IPS-NIHi11 (cell line): ENCODE measurements at places on chromosomes 5 and 9.

- no peak for DNase-seq
These were observed 93.7 kb upstream of the MRPS30 start for GRCh38 chr5:44714871-44715561.

DNA sequence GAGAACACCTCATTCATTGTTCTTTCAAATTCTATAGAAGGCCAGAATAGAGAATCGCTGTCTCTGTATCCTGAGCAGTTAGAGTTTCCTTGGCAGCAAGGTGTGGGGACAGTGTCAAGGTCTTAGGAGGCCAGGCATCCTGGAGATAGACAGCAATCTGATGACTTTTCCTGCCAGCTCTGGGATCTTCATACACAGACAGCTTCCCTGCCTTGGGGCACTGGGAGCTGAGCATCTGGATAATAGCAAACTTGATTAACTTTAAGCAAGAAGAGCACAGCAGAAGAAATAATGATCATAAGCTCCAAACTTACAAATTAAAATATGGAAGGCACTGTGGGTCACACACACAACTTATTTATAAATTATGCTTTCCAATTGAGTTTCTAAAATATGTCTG lies 86.1 kb upstream of the STK32A start:
- DNase-seq = no peak

GRCh38 chr5:137181667-137182066 lies 317.5 kb downstream of the SPOCK1 start:
- no peak for DNase-seq

- DNase-seq = no peak
These were observed 154.1 kb upstream of the TUT7 start for GRCh38 chr9:86508208-86508903.

DNA sequence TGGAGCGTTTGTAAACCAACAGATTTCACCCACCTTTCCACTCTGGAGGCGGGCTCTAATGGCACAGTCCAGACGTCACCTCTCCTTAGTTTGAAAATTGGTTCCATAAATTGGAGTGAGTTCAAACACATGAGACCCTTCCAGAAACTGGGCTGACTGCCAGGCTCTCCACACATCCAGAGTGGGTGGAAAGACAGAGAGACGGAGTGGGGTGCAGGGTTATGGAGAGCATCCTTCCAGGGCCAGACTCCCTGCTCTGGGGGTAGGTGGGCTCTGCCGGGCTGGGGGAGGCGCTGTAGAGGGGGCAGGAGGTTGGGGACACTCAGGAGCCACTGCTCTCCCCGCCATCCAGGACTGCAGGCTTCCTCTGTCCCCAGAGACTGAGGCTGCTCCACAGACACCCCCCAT lies 104.7 kb upstream of the PHYKPL start:
- DNase-seq = no peak

DNA sequence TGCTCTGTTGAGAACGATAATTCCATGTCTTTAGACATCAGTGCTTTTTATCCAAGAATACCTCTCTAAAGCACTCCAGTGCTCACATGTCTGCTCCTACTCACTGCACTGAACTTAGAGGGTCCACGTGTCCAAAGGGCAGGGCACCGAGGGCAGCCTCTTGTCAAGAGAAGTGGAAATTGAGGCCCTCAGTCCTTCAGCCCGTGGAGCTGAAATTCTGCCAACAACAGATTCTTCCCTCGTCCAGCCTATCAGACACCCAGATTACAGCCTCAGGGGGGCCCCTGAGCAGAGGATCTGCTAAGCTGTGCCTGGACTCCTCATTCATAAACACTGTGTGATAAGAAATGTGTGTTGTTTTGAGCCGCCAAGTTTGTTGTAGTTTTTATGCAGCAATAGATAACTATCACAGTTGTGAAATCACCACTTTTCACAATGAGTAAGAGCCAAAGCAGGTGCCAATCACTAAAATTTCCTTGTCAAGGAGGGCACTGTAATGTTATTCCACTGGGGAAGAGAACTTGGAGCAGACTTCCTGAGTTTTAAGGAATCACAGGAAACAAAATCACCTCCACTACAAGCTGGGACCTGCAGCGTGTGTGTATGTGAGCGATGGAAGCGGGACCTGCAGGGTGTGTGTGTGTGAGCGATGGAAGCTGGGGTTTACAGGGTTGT lies 58.8 kb upstream of the IGFBPL1 start:
- DNase-seq = no peak

GRCh38 chr5:179111267-179112207 lies 51.4 kb downstream of the ZNF354C start:
- DNase-seq = no peak

DNA sequence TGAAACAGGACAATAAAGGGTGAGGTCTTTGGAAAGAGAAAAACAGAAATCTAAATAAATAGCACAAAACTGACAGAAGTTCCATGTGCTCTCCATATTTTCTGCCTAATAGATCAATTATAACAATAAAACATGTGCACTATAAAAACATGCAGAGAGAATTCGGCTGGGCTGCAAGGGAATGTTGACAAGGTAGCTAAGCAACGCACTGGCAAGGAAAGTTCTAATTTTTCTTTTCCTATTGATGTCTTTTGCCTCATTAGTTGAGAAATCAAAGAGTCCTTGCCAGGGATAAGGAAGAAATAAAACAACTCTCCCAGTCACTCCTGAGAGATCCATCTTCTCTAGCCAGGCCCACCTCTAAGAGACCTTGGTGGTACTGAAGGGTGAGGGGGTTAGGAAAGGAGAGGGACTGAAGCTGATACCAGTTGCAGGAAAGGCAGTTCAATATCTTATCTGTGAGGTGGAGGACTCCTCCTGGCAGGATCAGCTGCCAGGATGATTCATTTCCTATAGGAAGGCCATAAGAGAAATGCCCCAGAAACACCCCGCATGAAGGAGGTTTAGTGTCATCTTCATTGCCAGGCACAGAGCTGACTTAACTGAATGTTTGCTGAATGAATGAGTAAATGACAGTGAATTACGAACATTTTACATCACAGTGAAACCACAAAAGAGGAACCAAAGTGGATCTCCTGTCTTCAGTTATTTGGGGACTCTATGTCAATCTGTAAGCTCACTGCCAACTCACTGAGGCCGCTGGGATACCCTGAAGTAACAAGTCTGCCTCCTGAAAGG lies 63.7 kb upstream of the IFNK start:
- DNase-seq = no peak

DNA sequence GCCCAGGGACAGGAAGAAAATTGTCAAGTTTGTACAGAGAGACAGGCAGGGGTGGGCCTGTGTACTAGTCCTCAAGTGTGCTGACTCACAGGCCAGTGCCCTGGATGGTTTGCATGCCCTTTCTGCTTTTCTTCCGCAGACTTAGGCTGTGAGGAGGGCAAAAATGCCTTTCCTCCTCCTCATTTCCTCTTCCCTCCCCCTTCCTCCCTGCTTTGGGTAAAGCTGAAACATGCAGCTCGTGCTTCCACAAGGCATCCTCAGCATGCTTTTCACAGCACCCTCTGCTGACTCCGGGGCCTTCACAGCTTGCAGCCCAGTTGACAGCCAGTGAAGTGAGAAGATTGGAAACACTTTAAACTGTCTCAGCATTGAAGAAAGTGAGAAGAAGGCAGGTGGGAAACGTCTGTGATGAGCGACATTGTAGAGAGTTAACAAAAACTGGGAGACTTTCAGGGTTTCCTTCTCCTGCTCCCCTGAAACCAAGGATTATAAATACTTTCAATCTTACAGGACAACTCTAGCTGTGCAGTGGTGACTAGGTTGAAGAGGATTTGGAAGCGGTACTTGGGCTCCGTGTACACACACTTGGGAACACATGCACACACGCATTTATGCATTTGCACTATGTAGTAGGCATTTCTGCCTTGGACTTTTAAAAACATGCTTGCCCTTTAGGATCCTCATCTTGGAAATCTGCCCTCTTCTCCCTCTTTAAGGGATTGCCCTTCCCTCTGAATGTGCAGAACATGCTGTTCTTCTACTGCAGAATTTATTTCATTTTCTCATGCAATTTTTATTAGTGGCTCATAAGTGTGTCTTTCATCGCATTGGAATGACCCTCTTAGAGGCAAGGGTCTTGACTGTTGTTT lies 138.8 kb downstream of the GRIA1 start:
- peak; percentile 26 for DNase-seq

GRCh38 chr5:114415760-114416159 lies 53.9 kb downstream of the KCNN2 start:
- no peak for DNase-seq

DNA sequence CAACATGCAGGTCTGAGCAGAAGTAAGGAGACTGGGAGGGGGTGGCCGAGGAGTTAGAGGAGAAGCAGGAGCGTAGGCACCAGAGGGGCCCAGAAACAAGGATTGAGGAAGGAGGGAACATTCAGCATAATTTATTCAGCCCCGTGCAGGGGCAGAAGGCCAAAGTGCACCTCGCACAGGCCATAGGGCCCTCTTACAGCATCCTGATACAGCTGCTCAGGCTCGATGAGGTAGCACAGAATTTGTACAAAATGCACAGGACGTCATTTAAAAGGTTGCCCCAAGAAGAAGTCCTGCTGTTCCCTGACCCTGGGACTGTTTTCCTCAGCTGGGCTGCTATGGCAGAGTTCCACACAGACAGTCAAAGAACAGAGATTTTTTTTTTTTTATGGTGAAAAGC lies 2.1 kb upstream of the GRM6 start:
- no peak for DNase-seq

DNA sequence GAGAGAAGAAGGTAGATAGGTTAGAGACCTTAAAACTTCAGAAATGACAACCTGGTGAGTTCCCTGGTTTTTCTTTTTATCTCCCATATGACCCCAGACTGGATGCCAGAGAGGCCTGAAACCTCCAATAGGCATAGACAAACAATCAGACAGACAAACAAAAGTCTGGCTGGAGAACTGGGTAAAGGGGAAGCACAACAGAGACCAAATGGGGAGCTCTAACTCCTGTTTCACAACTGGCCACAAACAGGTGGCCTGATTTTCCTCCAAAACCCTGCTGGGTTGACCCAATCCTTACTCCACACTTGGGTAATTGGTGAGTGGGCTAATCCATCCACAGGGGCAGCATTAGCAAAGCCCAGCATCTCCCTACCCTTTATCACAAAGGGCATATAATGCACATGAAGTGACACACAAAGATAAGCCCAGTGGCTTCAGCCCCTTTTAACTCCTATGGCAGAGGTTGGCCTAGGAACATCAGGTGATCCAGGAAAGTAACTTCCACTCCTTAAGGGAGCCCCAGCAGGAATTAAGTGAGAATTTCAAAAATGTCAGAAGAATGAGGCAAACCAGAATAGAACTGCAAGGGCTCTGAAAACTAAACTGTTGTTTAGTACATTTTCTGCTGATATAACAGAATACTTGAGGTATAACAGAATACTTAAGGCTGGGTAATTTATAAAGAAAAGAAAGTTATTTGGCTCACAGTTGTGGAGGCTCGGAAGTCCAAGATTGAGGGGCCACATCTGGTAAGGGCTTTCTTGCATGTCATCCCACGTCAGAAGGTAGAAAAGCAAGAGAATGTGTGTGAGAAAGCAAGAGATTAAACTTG lies 60.9 kb upstream of the ROR2 start:
- DNase-seq = no peak

- no peak for DNase-seq
These were observed 78.4 kb downstream of the GLDC start for GRCh38 chr9:6567140-6567591.

- DNase-seq = no peak
These were observed 541.1 kb upstream of the GRAMD2B start for GRCh38 chr5:125882061-125882460.

DNA sequence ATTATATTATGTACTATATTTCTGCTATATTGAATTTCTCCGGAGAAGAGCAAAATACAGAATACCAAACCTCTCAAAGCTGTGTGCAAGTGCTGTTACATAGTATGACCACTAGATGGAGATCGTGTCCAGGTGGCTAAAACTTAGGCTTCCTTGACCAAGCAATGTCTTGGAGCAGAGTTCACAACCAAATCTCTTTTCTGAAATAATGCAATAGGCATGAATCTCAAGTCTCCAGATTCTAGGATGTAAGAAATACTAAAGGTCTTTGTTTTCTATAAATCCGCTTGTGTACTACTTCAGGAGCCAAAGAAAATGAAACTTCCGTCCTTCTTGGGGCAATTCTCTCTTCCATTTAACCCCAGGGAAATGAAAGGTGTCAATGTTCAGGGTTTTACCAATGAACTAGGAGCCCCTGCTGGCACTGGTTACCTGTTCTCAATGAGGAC lies 181.5 kb upstream of the RAI14 start:
- DNase-seq = peak; percentile 71

GRCh38 chr5:109218818-109219217 lies 191.0 kb downstream of the PJA2 start:
- no peak for DNase-seq

DNA sequence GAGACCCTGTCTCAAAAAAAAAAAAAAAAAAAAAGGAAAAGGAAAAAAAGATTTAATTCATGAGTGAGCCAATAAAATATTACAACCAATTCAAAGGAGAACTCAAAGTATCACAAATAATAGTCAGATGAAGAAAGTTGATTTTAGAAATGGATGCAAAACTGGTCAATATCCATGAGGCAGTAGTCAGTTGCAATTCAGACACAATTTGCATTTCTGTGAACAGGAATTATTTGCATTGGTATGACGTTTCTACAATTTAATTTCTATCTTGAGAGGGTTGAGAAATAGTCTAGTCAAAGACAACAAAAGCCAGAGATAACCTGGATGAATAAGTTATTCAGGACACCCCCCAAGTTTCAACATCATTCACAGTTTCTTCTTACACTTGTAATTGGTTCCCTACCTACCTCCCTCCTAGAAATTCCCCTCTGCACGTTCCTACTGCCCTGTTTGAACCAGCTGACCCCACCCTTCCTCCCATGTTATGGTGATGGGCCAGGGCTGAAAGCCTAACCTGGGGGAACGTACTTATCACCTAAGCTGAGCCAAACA lies 28.6 kb upstream of the CDKN2AIPNL start:
- DNase-seq = no peak

GRCh38 chr9:128390150-128390812 lies 19.1 kb downstream of the URM1 start:
- no peak for DNase-seq

DNA sequence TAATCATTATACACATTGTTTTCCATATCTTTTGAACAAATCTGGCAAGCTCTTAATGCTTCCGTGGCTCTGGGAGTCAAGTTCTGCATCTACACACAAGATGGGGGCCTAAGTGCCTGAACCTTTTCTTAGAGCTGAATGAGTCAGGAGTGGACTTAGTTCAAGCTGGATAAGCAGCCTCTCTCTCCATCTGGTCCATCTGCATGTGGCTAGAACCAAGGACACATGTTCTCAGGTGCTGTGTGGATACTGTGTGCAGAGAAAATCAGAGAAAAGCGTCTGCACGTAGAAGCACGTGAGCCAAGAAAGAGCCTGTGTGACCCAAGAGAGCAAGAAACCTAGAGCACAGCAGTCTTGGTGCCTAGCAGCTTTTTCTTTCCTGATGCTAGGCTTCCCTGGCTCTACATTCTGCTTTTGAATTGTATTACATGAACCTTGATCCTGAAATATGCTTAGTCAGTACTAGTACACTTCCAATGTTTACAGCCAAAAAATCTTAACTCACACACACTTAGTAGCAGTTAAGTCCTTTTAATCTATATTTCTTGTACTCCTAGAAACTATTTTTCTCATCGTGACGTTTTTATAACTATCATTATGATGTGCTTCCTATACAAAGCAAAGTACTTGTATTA lies 1798.9 kb downstream of the MAT2B start:
- DNase-seq = no peak
